Spinal cord (tissue), 10 donors: ENCODE measurements at places on chromosomes 16 and 17. TPM values are rescaled to one million over a fixed set of nuclear protein-coding genes. Genes with fewer than 3 reads are reported as not detected.
A peak's percentile ranks its signal among the peaks of the same experiment; 100 is the strongest.

DNA sequence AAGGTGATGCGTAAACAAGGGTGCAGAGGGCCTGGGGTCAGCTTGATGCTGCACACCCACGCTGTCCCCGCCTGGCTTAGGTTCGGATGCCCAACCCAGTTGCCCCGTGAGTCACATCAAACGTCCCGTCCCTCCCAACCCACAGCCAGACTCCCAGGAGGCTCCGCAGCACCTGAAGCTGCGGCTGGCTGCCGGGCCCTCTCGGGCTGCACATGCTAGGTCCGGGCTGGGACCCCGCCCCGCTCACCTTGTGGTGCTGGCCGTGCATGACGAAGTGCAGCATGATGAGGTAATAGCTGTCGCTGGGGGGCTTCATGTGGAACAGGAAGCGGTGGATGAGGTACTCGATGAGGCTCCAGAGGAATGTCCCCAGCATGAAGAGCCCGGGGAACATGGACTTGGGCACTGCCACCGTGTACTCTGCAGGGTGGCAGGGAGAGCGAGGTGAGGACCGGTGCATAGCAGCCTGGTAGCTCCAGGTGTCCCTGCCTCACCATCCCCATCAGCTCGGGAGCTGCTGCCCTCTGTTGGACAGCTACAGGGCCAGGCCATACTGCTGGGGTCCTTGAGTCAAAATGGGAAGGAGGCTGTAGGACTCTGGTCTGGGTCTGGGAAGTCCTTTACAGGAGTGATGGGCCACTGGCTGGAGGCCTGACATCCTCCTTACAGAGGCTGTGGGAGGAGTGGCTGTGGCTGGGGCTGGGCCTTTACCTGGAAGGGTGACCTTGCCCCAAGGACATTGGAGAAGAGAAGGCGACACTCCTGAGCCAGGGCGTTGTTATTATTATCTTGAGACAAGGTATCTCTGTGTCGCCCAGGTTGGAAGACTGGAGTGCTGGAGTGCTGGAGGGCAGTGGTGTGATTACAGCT is 18.3 kb upstream of the MLKL start:
- no peak for DNase-seq

GRCh38 chr17:77472468-77473310 is 331.9 kb downstream of the SEC14L1 start:
- peak; percentile 84 for DNase-seq

- no peak for DNase-seq
These were observed 24.4 kb upstream of the GPT2 start for GRCh38 chr16:46859719-46860152.

GRCh38 chr16:83609178-83609577 is 198.6 kb upstream of the HSBP1 start:
- no peak for DNase-seq

- no peak for DNase-seq
These were observed 14.5 kb downstream of the TEX14 start for GRCh38 chr17:58677194-58677880.

DNA sequence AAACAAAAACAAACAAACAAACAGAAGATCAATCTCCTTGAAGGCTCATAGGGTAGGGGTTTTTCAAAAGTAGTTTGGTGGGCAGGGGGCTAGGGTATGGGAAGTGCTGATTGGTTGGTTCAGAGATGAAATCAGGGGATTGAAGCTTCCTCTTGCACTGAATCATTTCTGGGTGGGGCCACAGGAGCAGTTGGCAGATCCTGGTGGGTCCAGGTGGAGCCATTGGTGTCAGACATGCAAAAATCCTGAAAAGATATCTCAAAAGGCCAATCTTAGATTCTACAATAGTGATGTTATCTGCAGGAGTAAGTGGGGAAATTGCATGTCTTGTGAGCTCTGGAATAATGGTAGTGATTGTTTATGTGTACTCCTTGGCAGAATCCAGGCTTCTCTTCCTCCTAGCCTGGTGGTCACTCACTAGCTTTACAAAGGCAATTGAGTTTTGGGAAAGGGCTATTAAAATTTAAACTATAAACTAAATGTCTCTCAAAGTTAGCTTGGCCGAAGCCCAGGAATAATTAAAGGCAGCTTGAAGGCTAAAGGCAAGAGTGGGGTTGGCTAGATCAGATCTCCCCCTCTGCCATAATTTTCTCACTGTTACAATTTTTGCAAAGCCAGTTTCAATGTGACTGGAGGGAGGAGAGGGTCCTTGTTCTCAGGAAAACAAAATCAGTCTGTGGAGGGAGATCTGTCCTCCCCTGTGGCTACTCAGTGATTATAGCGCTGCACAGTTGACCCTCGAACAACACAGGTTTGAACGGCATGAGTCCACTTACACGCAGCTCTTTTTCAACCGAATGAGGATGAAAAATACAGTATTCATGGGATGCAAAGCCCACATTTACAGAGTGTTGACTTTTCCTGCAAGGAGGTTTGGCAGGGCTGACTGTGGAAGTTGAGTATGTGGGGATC is 45.2 kb downstream of the RNF112 start:
- DNase-seq: no peak

GRCh38 chr17:72419866-72420774 is 299.3 kb downstream of the SOX9 start:
- peak; percentile 42 for DNase-seq

DNA sequence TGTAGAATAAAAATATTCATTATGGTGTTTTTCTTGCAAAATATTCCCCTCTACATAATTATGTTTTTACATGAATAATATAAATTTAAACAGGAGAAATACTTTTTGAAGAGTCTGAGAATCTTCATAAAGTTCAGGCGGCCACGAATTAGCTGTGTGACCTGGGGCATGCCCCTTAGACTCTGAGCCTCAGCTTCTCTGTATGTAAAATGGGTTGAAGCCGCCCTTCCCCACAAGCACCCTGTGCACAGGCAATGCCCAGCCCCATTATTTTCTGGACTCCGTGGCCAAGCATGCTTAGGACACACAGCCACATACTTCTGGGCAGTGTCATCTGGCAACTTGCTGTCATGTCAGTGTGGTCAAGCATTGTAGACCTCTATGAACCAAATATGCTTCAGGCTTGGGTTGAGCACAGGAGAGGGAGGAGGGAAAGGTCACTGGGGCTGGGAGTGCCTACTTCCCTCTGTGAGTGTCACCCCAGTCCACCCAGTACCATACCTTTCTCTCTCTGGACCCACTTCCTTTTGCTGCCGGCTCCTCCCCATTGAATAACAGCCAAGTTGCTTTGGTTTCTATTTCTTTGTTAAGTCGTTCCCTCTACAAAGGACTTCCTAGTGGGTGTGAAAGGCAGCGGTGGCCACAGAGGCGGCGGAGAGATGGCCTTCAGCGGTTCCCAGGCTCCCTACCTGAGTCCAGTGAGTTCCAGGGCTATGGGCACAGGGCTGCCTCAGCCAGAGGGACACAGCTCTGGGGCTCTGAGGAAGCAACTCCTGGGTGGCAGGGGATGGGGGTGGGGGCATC is at the start of gene LGALS9:
LGALS9 (plus strand) TSS at position 582 of the 804 bp plus-strand sequence; CDS start at position 660, 78 bp downstream.
- DNase-seq: no peak

TNFRSF17 gene
- 0.22 TPM for total RNA-seq

NOB1 gene
- total RNA-seq: 10.8 TPM

HS3ST2 gene
- 1.2 TPM for total RNA-seq
